ENCODE measurements at places on chromosomes 12 and 14.

- DNase-seq = no peak
Measured at GRCh38 chr12:2912216-2912575, 21.5 kb downstream of the TULP3 start.

DNA sequence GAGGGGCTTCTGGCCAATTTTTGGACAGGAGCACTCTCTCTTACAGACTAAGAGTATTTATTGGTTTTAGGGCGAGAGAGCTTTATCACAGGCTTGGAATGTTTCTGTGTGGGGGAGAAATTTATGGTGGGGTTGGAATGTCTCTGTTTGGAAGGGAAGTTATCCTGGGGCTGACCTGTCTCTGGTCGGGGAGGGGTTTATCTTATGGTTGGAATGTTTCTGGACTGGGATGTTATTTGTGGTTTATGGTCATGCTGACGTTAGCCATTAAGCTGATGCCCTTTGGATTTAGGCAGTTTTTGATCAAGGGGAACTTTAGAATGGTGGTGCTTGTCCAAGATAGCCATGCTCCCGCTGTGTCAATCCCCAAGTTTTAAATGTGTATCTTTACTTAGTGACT is 614.8 kb downstream of the DIO2 start:
- no peak for DNase-seq

- DNase-seq = no peak
Measured at GRCh38 chr14:101073598-101073965, 170.1 kb upstream of the RTL1 start.

GRCh38 chr14:91893669-91894068 is 26.3 kb upstream of the TC2N start:
- DNase-seq = peak; percentile 30

- no peak for DNase-seq
Measured at GRCh38 chr12:79238246-79238645, 373.7 kb downstream of the SYT1 start.

- no peak for DNase-seq
Measured at GRCh38 chr12:125079084-125079483, 13.8 kb downstream of the AACS start.

DNA sequence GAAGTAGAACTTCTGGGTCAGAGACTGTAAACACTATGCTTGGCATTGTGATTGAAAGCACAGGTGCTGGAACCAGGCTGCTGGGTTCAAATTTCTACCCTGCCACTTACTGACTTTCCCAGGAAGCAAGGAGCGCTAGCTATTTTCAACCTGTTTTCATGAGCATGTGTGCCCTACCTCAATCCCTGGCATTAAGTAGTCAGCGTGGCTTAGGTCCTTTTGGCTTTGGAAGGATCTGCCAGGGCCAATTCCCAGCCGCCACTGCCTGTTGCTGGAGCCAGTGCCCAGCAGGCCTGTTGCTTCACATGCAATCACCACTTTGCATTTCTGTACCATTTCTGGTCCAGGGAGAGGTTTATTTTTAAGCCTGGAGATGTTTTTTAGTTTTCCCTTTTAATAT is 196.3 kb downstream of the TRHDE start:
- no peak for DNase-seq

DNA sequence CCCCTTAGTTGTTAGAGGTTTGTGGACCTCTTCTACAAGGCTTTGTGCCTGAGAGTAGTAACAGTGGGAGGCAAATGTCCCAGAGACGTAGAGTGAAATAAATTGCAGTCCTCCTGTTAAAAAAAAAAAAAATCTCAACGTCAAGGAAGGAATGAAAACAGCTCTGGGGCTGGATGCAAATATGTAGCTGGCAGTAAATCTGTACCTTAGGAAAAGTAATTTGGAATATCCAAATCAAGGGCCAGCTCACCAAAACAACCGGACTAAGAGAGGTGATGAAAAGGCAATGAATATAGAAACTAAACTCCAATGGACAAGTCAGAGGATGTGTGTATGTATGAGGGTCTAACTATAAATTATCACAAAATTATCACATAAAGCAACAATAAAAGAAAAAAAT is 27.0 kb downstream of the SINHCAF start:
- DNase-seq = no peak

GRCh38 chr12:27148791-27149190 is 66.4 kb upstream of the C12orf71 start:
- DNase-seq = no peak

DNA sequence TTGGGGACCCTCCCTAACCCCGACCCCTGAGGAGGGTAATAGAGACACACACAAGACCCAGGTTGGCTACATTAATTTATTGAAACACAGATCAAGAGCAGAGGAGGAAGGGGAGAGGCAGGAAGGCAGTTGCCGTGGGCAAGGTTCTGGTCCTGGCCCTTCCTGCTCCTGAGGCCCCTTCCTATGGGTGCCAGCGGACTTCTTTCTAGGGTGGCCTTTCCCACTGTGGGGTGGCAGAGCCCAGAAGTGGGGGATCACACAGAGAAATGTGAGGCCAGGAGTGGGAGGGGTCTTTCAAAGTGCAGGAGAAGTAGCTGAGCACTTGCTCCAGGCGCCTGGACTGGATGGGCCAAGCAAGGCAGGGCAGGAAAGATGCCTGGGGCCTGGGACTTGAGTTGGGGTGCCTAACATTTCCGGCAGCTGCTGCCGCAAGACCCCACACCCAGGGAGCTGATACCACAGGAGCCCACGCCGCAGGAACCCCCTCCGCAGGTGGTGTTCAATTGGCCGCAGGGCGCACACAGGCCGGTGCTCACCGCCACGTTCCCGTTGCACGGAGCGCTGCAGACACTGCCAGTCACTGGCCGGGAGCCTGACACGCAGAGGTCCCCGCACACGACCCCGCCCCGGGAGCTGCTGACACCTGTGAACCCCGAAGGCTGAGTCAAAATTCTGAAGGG is 5.3 kb downstream of the KRT81 start:
- no peak for DNase-seq

DNA sequence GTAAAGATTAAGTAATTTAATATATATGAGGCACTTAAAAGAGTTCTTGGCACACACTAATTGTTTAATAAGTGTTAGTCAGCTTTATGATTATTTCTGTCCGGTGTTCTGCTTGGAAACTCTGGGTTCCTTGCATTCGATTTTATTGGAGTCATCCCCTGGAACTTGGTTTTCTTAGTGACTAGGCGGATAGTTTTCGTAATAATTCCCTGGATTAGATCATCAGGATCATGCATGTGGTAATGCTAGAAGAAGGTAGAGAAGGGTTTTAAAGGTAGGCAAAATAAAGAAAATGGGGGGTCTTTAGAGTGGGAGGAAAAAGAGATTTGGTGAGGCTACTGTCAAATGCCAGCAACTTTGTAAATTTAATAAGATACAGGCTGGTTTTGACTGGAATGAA is 88.4 kb downstream of the MYF5 start:
- DNase-seq = no peak

All from stimulated activated CD8-positive, alpha-beta memory T cell treated with anti-CD3 and anti-CD28 coated beads, Interleukin-2, amount 100 ng/mL, for 48 hours (primary cell).